ENCODE measurements at places on chromosomes 4 and X. TPM values are rescaled to one million over a fixed set of nuclear protein-coding genes. Genes with fewer than 3 reads are reported as not detected.

CXCL9 gene
- total RNA-seq, result 1.3 TPM

- peak overlapping the region; percentile 22 for H3K4me3 ChIP-seq
- peak; percentile 64 for DNase-seq
- no peak overlapping the region for H3K27ac ChIP-seq
Observed at GRCh38 chr4:47926667-47927258, 12.4 kb upstream of the NFXL1 start.

- H3K4me1 ChIP-seq, result no peaks in the 10 kb centered on the region
- H3K36me3 ChIP-seq, result no peaks in the 10 kb centered on the region
- no peak overlapping the region for H3K4me3 ChIP-seq
- no peak overlapping the region for H3K27ac ChIP-seq
- H3K27me3 ChIP-seq, result no peaks in the 10 kb centered on the region
- no peak for DNase-seq
Observed at GRCh38 chr4:168183717-168184571, 91.6 kb downstream of the ANXA10 start.

FAM53A gene
- 1.8 TPM for total RNA-seq

GRCh38 chr4:113142351-113142750 is 92.9 kb downstream of the ANK2 start:
- DNase-seq, result no peak
- peaks cover 1% of the 10 kb centered on the region for H3K27me3 ChIP-seq
- peaks cover 6% of the 10 kb centered on the region for H3K4me1 ChIP-seq

DNA sequence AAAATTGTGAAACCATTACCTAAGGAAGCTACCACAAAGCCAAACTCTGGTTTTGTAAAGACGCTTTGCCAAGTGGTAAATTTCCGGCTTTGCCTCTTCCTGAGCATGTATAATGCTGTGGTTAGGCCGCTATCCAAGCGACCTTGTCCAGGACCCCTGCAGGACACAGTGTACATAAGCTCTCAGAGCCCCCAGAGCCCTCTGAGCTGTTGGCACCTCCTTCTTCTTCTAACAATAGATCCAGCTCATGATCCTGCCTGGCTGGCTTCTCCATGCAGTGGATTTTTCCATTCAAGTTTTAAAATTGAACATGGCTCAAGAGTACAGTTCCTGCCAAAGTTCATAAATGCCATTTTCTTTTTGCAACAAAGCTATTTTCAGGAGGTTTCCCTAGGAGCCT is 326.7 kb downstream of the MAPK10 start:
- no peaks in the 10 kb centered on the region for H3K36me3 ChIP-seq
- H3K4me1 ChIP-seq, result no peaks in the 10 kb centered on the region
- H3K27me3 ChIP-seq, result peaks cover 4% of the 10 kb centered on the region
- H3K4me3 ChIP-seq, result no peak overlapping the region
- no peak overlapping the region for H3K27ac ChIP-seq

Data from activated CD8-positive, alpha-beta T cell treated with anti-CD3 and anti-CD28 coated beads for 36 hours (primary cell).